Mesenchymal stem cell (in vitro differentiated cells and primary cell): ENCODE measurements at places on chromosomes 4 and X.
A peak's percentile ranks its signal among the peaks of the same experiment; 100 is the strongest.

- H3K36me3 ChIP-seq = no peaks in the 10 kb centered on the region
- no peak for DNase-seq
- no peak overlapping the region for H3K27ac ChIP-seq
- H3K27me3 ChIP-seq = no peaks in the 10 kb centered on the region
- H3K4me1 ChIP-seq = no peaks in the 10 kb centered on the region
- no peak overlapping the region for H3K4me3 ChIP-seq
Observed at GRCh38 chrX:8404471-8404870, 60.2 kb upstream of the VCX3B start.

DNA sequence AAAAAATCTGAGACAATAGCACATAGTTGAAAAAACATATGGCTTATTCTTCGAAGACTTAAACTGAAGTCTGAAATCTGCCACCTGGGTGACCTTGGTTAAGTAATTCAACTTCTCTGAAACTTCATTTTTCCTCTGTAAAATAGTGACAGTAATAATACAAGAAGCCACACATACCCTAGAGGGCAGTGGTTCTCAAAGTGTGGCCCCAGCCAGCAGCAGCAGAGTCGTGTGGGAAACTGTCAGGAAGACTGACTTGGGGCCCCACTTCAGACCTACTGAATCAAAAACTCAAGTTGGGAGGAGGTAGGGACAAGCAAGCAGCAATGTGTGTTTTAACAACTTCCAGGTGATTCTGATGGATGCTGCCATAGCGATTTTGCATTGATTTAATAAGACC is 249.9 kb downstream of the HNRNPD start:
- no peaks in the 10 kb centered on the region for H3K27me3 ChIP-seq
- H3K4me3 ChIP-seq = no peak overlapping the region
- no peak for DNase-seq
- no peaks in the 10 kb centered on the region for H3K4me1 ChIP-seq
- no peaks in the 10 kb centered on the region for H3K36me3 ChIP-seq

- no peaks in the 10 kb centered on the region for H3K4me1 ChIP-seq
- DNase-seq = no peak
- H3K4me3 ChIP-seq = no peak overlapping the region
- no peak overlapping the region for H3K27ac ChIP-seq
Observed at GRCh38 chrX:108397627-108398391, 40.4 kb downstream of the COL4A6 start.

GRCh38 chr4:183912585-183912984 is 7.5 kb downstream of the STOX2 start:
- peaks cover 26% of the 10 kb centered on the region for H3K27me3 ChIP-seq
- H3K4me1 ChIP-seq = no peaks in the 10 kb centered on the region
- no peak overlapping the region for H3K4me3 ChIP-seq
- no peak overlapping the region for H3K27ac ChIP-seq
- H3K36me3 ChIP-seq = no peaks in the 10 kb centered on the region

DNA sequence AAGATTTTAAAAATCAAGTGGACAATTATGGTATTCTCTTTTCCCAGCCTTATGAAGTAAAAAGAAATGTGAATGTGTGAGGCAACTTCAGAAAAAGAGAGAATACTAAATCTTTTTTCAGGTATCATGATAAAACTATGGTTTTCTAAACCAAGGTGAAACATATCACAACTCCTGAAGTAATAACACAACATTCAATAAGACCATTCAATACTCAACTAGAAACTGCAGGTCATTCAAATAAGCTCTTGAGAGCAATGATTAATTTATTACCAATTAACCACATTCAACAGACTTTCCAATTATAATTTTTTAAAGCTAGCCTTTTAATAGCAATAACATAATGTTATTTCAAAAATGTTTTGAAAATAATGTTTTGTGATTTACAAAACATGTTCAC is 35.8 kb downstream of the SLC10A7 start:
- H3K4me3 ChIP-seq = no peak overlapping the region
- H3K27ac ChIP-seq = no peak overlapping the region
- no peaks in the 10 kb centered on the region for H3K4me1 ChIP-seq
- DNase-seq = no peak
- no peaks in the 10 kb centered on the region for H3K27me3 ChIP-seq
- peaks cover 7% of the 10 kb centered on the region for H3K36me3 ChIP-seq

DNA sequence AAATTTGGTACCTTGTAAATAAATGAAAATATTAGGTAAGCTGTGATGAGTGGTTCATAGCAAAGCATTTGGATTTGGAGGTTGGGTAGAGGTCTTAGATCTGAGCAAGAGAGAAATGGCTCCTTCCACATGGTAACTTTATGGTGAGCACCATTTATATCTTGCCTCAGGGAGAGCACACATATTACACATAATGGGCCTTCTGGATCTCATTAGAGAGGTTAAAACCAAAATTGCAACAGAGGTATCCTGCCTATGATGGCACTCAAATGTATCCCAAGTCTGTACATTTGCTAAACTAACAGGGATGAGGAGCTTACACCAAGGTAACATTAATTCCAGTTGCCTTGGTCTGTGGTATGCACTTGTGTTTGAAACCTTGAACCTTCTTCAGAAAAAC is 87.1 kb upstream of the PUDP start:
- H3K27me3 ChIP-seq = no peaks in the 10 kb centered on the region
- no peak overlapping the region for H3K27ac ChIP-seq
- H3K36me3 ChIP-seq = no peaks in the 10 kb centered on the region

DNA sequence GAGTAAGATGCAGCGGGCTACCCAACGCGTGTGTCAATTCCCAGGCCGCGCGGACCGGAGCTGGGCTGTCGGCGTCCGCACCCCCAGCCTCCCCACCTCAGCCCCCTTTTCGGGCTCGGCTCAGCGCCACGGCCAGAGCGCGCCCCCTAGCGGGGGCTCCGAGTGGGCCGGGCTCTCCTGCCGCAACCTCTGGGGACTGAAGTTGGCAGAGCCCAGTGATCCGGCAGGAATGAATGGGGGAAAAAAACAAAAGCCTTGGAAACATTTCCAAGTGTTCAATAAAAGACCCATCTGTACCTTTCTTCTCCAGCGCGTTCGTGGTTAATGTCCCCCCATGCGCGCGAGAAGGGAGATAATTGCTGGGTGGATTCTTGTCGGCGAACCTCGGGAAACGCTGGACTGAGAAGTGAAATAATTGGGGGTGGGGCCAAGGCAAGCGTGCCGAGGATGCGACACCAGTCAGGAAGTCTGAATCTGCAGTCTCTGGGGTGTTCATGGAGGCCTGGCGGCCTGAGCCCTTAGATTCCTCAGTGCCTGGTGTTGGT is 5.2 kb upstream of the ARX start:
- no peaks in the 10 kb centered on the region for H3K36me3 ChIP-seq
- no peak overlapping the region for H3K4me3 ChIP-seq
- peaks cover 12% of the 10 kb centered on the region for H3K4me1 ChIP-seq
- H3K27me3 ChIP-seq = peaks cover 76% of the 10 kb centered on the region

- no peak overlapping the region for H3K27ac ChIP-seq
- no peaks in the 10 kb centered on the region for H3K36me3 ChIP-seq
- no peak overlapping the region for H3K4me3 ChIP-seq
- no peak for DNase-seq
- no peaks in the 10 kb centered on the region for H3K27me3 ChIP-seq
- H3K4me1 ChIP-seq = no peaks in the 10 kb centered on the region
Observed at GRCh38 chr4:162700815-162701361, 465.8 kb downstream of the NAF1 start.

GRCh38 chr4:77074381-77074831 is 1.4 kb downstream of the CCNI start:
- no peaks in the 10 kb centered on the region for H3K27me3 ChIP-seq
- peak overlapping the region; percentile 38 for H3K27ac ChIP-seq
- H3K36me3 ChIP-seq = no peaks in the 10 kb centered on the region
- DNase-seq = no peak

DNA sequence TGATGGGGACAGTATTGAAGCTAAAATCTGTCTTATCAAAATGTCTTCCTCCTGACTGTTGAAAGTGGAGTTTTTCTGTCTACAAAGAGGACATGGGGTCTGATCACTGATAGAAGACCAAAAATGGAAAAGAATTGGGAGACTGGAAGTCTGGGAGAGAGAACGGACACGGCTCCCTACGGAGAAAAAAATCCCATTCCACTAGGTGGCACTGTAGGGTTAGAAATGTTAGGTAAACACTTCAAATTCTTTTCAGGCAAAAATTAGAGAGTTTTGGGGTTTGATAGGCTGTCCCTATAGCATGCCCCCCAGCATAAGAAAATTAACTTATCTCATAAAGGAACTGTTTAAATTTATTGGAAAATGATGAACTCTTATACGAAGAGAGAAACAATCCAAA is 200.5 kb downstream of the FAM133A start:
- H3K27me3 ChIP-seq = no peaks in the 10 kb centered on the region
- no peaks in the 10 kb centered on the region for H3K4me1 ChIP-seq
- peak; percentile 0 for DNase-seq
- H3K36me3 ChIP-seq = no peaks in the 10 kb centered on the region
- no peak overlapping the region for H3K4me3 ChIP-seq
- no peak overlapping the region for H3K27ac ChIP-seq

GRCh38 chr4:119678761-119679160 is 50.2 kb upstream of the PDE5A start:
- H3K4me1 ChIP-seq = no peaks in the 10 kb centered on the region
- no peaks in the 10 kb centered on the region for H3K36me3 ChIP-seq
- H3K4me3 ChIP-seq = peak overlapping the region; percentile 57
- H3K27me3 ChIP-seq = no peaks in the 10 kb centered on the region
- H3K27ac ChIP-seq = no peak overlapping the region

DNA sequence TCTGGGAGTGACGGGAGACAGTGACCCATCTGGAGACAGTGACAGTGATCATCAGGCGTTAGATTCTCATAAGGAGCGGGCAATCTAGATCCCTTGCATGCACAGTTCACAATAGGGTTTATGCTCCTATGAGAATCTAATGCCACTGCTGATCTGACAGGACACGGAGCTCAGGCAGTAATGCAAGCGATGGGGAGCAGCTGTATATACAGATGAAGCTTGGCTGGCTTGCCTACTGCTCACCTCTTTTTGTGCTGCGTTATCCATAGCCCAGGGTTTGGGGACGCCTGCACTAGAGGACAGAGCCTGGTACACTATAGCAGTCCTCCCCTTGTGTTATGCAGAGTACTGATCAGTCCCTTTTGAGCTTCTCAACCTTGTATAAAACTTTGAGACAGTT is 23.5 kb downstream of the NFKB1 start:
- H3K27ac ChIP-seq = no peak overlapping the region
- no peaks in the 10 kb centered on the region for H3K27me3 ChIP-seq
- H3K4me3 ChIP-seq = no peak overlapping the region

DNA sequence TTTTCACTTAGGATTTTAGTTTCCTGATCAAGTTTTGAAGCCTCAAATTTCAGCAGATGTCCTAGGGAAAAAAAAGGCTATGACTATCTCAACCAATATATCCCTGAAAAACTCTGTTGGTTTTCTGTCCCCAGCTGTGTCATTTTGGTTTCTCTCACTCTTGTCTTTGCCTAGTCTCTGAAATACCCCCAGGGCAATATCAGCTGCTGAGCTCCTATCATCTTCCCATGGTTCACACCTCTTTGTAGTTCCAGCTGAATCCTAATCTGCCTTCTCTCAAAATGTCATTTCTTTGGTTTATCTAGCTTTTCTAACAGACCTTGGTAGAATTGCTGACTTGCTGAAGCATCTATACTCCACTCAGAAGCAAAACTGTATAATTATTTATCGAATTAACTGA is 2370.5 kb downstream of the ARAP2 start:
- H3K4me3 ChIP-seq = no peak overlapping the region
- no peaks in the 10 kb centered on the region for H3K27me3 ChIP-seq
- no peaks in the 10 kb centered on the region for H3K4me1 ChIP-seq

- H3K27ac ChIP-seq = no peak overlapping the region
- no peak overlapping the region for H3K4me3 ChIP-seq
- peaks cover 49% of the 10 kb centered on the region for H3K27me3 ChIP-seq
- no peaks in the 10 kb centered on the region for H3K36me3 ChIP-seq
Observed at GRCh38 chrX:129642641-129643040, 12.1 kb downstream of the APLN start.

DNA sequence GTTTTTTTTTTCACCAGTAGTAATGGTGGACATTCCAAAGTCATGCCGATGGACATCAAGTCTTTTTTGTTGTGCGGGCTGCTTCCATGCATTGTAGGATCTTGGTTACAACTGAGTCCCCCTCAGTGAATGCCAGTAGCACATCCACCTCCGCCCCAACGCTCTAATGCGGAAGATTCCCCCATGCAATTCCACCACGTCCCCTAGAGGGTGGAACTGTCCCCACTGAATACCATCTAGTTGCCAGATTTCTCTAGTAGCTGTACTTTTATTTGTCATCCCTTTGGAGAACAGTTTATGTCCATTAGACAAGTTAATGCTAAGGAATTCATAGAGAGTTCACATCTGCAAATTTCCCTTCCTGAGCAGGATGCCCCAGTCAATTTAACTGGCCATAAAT is 6.7 kb downstream of the SHISA3 start:
- no peak overlapping the region for H3K27ac ChIP-seq
- H3K36me3 ChIP-seq = peaks cover 14% of the 10 kb centered on the region
- no peaks in the 10 kb centered on the region for H3K27me3 ChIP-seq
- no peak for DNase-seq

DNA sequence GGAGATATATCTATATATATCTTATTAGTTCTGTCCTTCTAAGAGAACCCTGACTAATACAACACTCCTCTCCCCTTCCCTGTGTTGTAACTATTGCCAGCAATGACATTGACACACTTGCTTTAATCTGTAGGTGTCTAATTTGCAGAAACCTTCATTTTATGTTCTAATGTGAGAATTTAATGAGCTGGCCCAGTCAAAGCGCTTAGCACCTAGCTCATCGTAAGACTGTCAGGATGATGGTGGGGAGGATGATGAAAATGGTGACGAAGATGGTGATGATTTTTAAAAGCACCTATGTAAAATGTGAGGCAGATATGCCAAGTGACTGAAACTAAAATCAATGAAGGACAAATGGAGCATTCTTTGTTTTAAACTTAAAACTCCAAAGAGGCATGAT is 183.8 kb downstream of the DHX15 start:
- no peaks in the 10 kb centered on the region for H3K27me3 ChIP-seq
- no peak overlapping the region for H3K4me3 ChIP-seq
- H3K27ac ChIP-seq = no peak overlapping the region
- H3K4me1 ChIP-seq = no peaks in the 10 kb centered on the region
- no peaks in the 10 kb centered on the region for H3K36me3 ChIP-seq

GRCh38 chr4:1635464-1635863 is 48.6 kb downstream of the FAM53A start:
- DNase-seq = no peak
- no peaks in the 10 kb centered on the region for H3K4me1 ChIP-seq
- H3K27ac ChIP-seq = no peak overlapping the region
- H3K27me3 ChIP-seq = no peaks in the 10 kb centered on the region

GRCh38 chrX:2679534-2680485 is 11.3 kb upstream of the CD99 start:
- no peaks in the 10 kb centered on the region for H3K27me3 ChIP-seq
- H3K4me1 ChIP-seq = peaks cover 11% of the 10 kb centered on the region
- peak; percentile 74 for DNase-seq
- H3K36me3 ChIP-seq = no peaks in the 10 kb centered on the region
- no peak overlapping the region for H3K4me3 ChIP-seq
